HS-5 (cell line): ENCODE measurements at places on chromosomes 3 and 15.

DNA sequence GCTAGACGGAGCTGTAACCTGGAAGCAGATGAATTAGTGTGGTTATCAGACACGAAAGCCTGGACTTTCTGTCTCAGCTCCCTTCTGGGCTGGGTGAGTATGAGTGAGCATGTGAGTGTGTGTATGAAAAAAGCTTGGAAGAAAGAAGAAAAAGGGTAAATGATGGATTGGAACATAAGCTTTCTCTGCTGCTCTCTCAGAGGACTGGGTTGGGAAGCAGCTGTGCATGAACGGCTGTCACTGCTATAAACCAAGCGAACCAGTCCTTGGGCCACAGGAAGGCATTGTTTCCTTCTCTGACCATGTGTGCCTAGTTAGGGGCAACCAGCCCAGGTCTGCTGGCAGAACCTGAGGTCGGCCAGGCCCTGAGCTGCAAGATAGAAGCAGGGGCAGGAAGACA lies 37.0 kb downstream of the UMPS start:
- no peak for DNase-seq

DNA sequence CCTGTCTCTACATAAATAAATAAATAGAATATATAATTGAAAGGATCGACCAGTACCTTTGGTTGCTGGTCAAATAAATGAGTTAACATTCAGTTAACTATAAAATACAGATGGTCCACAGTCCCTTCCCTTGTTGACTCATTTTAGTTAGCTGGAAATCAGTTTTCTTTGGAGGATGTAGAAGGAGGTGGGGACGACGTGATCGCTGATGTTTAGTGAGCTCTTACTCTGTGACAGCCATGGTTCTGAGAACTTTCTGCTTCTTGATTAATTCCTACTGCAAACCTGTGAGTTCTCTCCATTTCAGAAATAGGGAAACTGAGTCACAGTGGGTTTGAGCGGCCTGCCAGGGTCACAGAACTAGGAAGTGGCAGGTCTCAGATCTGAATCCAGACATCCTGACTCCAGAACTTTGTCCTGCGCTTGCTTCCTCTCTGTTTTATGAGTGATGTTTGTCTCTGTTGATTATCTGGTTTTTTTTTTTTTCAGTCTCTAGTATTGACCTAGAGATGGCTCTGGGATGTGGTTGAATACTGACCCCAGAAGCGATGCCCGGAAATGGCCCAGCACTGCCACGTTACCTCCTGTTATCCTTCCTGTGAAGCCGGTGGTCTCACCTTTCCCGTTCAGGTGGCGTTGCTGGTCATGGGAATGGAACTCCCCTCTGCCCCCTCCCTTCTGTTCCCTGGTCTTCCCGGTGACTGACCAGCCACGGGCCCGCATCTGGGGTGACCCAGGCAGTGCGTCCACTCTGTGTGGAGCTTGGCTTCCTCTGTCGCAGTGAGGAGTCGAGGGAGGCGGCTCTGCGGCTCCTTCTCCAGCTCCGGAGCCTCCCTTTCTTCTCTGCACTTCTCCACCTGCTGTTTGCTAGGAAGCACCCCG lies 18.2 kb downstream of the SYNM start:
- no peak for DNase-seq

DNA sequence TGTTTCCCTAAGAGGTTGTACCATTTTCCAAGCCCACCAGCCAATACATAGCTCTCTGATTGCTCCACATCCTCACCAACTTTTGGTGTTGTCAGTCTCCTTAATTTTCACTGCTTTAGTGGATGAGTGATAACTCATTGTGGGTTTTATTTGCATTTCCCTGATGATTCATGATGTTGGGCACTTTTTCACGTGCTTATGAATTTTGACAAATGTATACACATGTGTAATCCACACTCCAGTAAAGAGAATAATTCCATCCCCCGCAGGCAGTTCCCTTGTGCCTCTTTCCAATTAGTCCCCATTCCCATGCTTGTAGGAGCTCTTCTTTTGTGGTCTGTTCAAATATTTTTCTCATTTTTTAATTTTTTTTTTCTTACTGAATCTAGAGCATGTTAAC lies 52.4 kb downstream of the ANP32A start:
- peak; percentile 66 for DNase-seq

DNA sequence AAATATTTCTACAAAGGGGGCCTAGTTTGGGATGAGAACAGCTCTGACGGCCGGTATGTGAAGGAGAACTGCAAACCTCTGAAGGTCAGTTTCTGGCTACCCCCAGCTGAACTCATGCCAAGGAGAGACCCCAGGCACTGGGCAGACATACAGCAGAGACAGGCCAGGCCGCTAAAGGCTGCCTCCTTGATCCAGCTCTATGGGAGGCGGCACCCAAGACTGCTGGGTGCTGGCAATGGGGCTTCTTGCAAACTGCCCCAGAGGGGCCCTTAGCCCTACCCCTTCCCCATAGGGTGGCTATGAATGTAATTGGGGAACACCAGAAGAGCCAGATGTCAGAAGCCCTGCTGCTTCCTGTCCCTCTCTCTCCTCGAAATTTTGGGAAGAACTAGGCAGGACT lies 13.3 kb downstream of the CLK3 start:
- no peak for DNase-seq

GRCh38 chr3:126677862-126678503 lies 23.1 kb upstream of the TXNRD3 start:
- no peak for DNase-seq

DNA sequence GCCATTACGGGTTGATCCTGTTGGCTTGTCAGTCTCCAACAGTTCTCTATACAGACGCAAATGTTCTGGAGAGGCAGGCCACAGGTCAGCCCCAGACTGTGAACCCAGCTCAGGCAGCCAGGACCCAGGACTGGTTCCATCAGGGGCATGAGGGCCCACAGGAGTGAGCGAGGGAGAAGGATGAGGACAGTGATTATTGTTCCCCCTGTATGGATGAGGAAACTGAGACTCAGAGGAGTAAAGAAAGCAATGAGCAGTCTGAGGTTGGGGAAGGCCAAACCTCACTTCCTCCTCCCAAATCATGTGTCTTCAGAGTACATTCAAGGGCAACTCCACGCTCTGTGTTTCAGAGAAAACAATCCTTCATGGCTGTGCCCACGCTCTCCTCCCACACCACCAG lies 121.9 kb downstream of the RPLP1 start:
- DNase-seq: no peak

GRCh38 chr3:177935047-177935446 lies 601.2 kb upstream of the KCNMB2 start:
- DNase-seq: no peak

GRCh38 chr15:51752888-51753287 lies 1.5 kb downstream of the TMOD2 start:
- DNase-seq: no peak

DNA sequence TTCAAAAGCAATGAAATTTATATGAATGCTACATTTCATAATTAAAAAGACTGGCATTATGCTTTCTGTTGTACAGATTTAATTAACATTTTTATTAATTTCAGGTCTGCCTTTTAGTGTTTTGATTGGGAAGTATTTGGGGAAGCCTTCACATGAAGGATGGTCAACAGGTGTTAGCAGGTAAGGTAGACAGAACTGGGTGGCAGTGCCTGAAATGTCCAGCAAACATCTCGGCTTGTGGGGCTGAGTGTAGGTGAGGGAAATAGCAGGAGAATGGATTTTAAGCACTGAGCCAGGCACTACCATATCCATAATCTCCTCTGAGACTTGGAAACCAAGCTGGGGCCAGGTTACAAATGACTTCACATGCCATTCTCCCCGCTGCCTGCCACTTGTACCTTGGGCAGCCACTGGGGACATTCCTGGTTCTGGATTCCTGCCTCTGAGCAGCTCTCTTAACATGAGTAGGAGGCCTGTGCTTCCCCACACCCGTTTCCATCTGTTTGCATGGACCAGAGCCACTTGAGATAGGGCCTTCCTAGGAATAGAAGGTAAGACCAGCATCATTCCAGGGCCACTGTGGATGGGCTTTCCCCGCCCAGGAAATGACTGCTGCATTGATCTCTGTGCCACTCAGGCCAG lies 125.9 kb upstream of the HES1 start:
- no peak for DNase-seq

DNA sequence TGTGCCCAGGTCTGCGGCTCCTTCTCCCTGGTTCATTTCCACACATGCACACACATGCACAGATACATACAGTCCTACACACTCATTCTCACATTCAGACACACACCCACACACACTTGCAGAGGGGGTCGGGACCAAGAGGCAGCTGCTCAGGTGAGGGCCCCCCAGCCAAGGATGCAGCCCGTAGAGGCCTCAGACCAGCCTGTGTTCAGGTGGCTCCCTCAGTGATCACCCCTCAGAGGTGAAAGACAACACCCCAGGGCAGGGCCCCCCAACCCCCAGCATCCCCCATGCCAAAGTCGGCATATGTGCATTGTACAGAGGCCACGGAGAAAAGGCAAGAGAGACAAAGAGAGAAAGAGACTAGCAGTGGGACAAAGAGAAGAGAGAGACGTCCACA lies 5.9 kb upstream of the CORO2B start:
- no peak for DNase-seq

DNA sequence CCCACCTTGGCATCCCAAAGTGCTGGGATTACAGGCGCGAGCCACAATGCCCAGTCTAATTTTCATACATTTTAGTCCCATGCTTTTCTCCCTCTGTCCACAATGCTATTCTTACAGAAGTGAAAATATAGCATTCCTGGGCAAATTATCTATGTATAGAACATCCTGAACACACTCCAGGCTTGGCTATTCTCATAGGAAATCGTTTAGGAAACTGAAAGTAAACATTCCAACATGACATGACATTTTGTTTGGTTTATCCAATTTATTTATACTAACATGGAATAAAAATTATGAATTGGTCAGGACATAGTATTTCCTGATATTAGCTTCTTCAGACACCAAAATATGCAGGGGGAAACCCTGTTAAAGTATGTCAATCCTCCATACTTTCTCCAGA lies 52.6 kb downstream of the SYNM start:
- no peak for DNase-seq

DNA sequence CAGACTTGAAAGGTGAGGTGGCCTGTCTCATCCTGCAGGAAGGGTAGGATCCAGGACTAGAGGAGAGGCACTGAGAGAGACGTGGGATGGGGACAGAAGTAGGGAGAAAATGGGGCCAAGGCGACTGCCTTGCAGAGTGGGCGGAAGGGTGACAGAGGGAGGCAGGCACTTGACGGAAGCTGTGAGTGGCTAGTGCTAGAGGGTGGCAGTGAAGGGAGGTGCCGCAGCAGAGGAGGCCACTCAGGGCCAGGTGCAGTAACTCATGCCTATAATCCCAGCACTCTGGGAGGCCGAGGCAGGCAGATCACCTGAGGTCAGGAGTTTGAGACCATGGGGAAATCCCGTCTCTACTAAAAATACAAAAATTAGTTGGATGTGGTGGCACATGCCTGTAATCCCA lies 7.3 kb downstream of the CCDC33 start:
- DNase-seq: no peak

GRCh38 chr3:131602011-131602779 lies 99.4 kb upstream of the MRPL3 start:
- DNase-seq: no peak

DNA sequence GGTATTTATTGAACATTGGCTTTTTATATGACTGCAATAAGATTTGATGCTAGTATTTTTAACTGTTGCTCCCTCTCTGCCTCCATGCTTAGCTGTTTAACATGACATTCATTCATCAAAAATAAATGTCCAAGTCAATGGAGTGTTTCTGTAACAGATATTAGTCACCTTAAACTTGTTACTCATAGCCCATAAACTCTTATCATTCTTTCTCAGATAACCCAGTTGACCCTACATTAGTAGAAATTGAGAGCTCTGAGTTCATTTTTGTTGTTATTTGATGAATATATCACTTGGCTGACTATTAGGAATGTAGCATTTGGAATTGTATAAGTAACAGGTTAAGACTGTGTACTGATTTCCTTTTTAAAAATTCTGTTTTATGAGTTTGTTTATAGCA lies 201.1 kb downstream of the UBE2E2 start:
- DNase-seq: no peak

GRCh38 chr15:88998980-88999713 lies 86.0 kb upstream of the MFGE8 start:
- no peak for DNase-seq

GRCh38 chr3:42314411-42314810 lies 48.4 kb upstream of the CCK start:
- no peak for DNase-seq

- no peak for DNase-seq
These were observed 107.8 kb upstream of the VEPH1 start for GRCh38 chr3:157610876-157611535.

DNA sequence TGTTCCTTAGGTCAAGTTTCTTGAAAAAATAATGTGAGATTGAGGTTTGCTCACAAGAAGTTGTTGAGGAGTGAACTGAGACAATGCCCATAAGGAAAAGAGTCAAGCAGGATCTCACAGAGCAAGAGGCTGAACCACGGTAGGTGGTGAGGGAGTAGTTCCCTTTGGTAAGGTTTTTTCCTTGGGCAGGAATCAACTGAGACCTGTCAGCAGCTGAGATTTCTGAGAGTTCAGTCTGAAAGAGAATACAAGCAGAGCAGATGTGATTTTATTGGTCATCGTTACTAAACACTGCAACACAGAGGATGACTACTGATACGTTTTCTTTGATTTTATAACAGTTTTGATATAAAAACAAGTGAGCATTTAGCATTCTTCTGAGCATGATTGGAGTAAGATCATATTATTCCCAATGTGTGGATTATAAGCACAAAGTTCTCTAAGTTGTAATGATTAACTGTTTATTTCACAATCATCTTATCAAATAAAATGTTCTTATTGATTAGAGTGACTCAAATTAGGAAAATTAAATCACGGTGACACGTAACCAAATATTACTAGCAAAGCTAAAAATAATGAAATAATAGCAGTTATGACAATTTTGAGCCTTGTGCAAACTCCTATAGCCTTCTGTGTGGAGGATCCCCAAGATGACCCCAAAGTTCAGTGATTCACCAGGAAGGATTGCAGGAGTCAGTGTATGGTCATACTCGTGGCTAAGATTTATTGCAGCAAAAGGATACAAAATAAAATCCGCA lies 346.2 kb upstream of the ZNF717 start:
- DNase-seq: peak; percentile 80

DNA sequence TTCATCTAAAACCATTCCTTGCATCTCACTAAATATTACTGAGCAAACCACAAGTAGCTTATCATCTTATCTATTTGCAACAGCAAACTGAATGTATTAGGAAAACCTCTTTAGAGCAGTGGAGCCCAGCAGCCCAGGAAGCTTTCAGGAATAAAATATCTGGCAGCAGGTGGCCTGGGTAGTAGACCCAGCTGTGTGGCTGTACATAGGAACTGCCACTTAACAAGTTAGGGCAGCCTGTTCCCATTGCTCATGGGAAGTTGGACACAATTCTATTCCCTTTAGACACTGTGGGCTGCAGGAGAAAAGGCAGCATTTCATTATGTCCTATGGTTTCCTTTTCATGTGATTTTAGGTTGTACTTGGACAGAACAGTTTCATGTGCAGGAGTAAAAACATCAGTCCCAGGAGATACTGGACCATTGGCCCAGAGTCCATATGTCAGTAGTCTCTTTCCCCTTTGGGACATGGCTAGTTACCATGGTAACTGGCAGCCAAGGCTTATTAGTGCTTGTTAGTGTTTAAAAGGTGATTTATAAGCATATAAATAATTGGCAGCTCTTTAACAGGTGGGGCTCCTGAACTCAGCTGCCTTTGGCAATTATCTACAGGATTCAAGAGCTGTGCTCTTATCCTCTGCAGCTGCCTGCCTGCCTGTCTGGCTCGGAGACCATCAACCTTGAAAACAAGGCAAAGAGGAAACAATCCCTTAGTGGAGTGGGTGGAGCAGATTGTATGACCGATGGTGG lies 28.9 kb upstream of the LSAMP start:
- no peak for DNase-seq

- DNase-seq: no peak
These were observed 56.4 kb downstream of the FILIP1L start for GRCh38 chr3:100057716-100058575.

- no peak for DNase-seq
These were observed 130.1 kb downstream of the P2RY1 start for GRCh38 chr3:152964911-152965609.
